GM23248 (cell line): ENCODE measurements at places on chromosomes 1 and 21.

DNA sequence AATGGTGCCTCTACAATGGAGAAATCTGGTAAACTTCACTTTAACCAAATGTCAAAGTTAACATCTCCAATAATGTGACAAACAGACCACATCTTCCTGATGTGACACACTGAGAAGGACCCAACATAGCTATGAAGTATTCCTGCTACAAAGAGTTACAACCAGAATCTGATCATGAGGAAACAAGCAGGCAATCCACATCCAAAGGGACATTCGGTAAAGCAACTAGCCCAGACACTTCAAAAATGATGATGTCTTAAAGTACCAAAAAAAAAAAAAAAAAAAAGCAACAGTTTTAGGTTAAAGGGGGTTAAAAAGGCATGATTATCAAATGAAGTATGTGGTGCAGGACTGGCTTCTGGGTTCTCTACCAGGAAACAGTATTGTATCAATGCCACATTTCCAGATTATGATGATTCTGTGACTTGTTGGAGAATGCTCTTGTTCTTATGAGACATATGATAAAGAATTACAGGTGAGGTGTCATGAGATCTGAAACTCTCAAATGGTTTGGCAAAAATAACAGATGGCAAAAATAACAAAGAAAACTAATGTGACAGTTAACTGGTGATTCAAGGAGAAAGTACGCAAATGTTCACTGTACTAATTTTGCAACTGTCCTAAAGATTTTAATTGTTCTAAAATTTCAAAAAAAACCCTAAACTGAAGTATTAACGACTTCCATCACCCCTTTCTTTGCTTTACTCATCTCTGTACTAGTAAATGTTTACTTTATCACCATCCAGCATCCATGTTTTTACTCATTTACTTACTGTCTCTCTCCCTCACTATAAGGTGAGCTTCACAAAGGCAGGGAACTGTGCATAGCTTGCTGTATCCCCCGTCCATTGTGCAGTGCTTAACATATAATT is 2.8 kb downstream of the CD58 start:
- H3K27me3 ChIP-seq: no peaks in the 10 kb centered on the region
- H3K36me3 ChIP-seq: no peaks in the 10 kb centered on the region
- H3K4me3 ChIP-seq: no peak overlapping the region
- peaks cover 7% of the 10 kb centered on the region; the same call in 1 of the 2 replicates for H3K4me1 ChIP-seq
- H3K27ac ChIP-seq: no peak overlapping the region

DNA sequence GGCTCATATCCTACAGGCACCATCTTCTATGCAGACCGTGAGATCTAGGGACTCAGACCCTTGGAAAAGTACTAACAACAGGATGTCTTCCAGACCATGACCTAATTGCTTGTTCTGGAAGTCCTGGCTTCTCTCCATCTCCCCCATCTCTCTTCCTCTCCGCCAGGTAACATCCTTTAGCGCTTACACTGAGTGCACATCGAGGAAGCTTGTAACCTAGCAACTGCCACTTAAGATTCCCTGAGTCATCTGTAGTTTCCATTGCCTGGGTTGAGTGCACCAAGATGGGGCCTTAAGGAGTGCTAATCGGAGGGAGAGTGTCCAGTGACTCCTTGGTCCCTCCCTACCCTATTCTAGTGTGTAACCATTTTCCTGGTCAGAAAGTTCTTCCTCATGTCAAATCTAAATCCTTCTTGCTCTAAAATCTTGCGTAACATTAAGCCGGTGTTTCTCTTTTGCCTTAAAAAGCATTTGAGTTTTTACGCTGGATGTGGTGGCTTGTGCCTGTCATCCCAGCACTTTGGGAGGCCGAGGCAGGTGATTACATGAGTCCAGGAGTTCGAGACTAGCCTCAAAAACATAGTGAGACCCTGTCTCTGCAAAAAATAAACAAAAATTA is 9.7 kb downstream of the KLHDC8A start:
- no peaks in the 10 kb centered on the region for H3K4me1 ChIP-seq
- DNase-seq: peak; percentile 26
- H3K27me3 ChIP-seq: peaks cover 70% of the 10 kb centered on the region
- H3K4me3 ChIP-seq: no peak overlapping the region
- no peak overlapping the region for H3K27ac ChIP-seq
- no peaks in the 10 kb centered on the region for H3K36me3 ChIP-seq

DNA sequence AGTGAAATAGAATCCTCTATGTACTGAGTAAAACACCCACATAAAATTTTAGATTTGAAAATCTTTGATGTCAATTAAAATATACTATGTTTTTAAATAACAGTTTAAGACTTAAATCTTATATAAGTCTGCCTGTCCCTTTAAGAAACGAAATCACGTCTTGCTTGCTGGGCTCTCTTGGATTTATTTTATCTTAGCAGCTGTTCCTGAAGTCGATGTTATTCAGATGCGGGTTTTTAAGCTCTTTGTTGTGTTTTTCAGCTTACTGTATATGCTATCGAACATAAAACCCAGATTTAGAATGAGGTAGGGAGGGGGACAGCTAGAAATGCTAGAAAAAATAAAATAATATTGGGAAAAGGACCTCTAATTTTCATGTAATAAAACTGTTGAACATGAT is 11.1 kb upstream of the SSX2IP start:
- H3K4me3 ChIP-seq: peak overlapping the region; percentile 33
- H3K4me1 ChIP-seq: peaks cover 24% of the 10 kb centered on the region
- H3K27me3 ChIP-seq: no peaks in the 10 kb centered on the region
- DNase-seq: peak; percentile 22
- no peaks in the 10 kb centered on the region for H3K36me3 ChIP-seq

DNA sequence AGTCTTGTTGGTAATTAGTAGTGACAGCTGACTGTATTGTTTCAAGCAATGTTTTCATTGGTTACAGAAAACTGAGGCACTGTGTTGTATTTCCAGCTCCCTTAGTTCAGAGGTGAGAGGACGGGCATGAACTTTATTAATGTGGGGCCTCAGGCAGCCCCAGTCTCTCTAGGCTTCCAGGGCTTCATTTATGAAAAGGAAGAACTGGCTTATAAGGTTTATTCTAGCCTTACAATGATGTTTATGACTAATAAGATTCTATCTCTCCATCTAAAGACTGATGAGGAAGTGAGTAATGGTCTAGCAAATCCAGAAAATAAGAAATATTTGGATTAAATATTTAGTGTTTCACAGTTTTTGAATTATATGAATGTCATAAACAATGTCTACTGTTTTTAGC is 41.5 kb downstream of the CBS start:
- H3K27ac ChIP-seq: no peak overlapping the region
- H3K4me1 ChIP-seq: peaks cover 12% of the 10 kb centered on the region; the same call in 1 of the 2 replicates

DNA sequence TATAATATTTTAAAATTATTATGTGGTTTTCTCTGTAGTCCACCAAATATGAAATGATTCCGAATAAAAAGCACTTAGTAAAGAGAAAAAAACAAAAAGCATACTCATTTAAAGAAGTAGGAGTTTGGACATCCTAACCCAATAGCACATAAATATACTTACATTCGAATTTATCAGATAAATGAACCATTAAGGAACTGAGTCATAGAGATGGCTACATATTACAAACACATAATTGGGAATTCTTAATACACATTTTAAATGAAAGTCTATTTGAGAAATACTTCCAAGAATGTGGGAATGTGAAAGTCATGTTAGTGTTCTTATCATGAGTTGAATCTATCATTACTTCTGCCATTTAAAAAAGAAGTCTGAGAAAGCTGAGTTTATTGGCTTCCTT is 75.0 kb downstream of the USP24 start:
- H3K4me3 ChIP-seq: no peak overlapping the region
- peaks cover 71% of the 10 kb centered on the region for H3K36me3 ChIP-seq
- peak; percentile 9 for DNase-seq
- H3K4me1 ChIP-seq: 0 out of 2 replicates have a peak, but pooled peaks cover 13% of the 10 kb centered on the region
- H3K27ac ChIP-seq: peak overlapping the region; percentile 3; the same call in 1 of the 2 replicates

DNA sequence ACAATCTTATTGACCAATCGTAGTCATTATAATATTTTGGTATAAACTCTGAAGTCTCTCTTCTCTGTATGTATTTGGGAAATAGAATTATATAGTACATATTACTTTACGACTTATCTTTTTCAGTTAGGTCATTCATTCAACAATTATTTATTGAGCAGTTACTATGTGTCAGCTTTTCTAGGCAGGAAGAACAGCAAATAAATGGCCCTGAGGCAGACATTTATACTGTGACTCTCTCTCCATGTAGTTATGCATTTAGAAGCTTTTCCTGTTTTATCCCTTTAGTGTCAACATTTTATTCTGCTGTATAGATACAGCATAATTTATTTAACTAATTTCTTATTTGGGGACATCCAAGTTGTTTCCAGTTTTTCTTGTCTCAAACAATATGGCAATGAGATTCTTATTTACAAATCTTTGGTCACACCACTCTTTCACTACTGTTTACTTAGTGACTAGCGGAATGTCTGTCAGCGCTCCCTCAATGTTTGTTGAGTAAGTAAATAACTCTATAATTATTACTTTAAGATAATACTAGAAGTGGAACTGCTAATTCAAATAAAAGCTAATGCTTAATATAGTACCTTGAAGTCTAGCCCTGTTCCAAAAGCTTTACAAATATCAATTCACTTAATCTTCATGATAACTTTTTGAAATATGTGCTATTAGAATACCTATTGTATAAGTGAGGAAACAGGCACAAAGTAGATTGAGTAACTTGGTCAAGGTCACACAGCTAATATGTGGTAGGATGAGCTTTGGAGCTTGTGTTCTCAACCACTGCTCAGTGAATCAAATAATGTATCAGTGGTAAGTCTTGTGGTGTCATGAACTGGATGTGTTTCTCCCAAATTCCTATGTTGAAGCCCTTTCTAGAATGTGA is 465.6 kb downstream of the SIPA1L2 start:
- no peaks in the 10 kb centered on the region for H3K36me3 ChIP-seq
- no peaks in the 10 kb centered on the region for H3K27me3 ChIP-seq
- H3K4me1 ChIP-seq: no peaks in the 10 kb centered on the region
- no peak for DNase-seq
- H3K4me3 ChIP-seq: no peak overlapping the region
